ENCODE measurements at places on chromosomes 13 and 19.

DNA sequence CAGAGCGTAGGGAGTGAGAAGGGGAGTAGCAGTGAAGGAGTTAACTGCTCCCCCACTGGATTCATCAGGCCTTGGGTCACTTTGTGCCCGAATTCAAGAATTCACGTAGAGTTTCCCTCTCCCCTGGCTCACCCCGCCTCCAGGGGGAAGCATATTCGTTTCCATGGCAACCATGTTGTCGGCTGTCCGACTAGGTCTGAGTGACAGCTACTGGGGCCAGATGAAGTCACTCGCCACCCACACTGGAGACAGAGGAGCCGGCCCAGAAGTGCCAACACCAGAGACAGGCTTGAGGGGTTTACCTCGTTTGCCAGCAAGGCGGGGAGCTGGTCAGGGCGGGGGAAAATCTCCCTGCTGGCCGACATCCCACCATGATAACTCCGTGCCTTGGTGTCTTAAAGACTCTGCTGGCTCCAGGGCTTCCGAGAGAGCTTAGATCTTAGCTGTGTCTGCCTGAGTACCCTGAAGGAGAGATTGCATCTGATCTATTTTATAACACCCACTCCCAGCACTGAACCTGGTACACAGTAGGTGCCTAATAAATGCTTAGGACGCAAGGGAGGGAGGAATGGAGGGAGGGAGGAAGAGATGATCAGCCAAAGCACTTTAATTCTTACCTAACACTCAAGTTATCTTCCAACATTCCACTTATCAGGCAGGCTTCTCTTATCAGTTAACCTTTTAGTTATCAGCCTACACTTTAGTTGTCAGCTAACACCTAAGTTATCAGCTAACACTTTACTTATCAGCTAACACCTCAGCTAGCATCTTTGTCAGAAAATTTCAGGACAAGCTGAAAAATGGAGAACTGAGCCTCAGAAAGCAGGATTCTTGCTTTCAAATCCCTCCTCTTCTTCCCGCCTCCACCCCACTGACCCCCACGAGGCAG is 57.2 kb upstream of the ZNRF4 start:
- DNase-seq: peak; percentile 33

GRCh38 chr13:84684048-84684662 is 801.9 kb upstream of the SLITRK1 start:
- DNase-seq: no peak

DNA sequence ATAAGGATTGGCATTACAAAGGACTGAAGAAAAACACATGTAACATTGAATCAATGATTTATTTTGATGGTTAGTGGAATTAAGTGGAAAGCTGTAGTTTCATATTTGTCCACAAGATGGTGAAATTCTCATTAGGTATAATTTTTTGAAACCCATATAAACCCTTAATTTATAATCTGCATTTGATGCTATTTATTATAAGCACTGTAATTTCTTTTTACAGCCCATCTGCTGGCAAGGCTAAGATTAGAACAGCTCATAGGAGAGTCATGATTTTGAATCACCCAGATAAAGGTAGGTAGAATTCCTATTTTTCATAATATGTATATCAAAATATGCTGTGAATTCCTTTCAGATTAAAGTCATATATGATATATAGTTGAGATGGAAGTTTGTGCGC is 62.2 kb downstream of the DNAJC15 start:
- DNase-seq: no peak

DNA sequence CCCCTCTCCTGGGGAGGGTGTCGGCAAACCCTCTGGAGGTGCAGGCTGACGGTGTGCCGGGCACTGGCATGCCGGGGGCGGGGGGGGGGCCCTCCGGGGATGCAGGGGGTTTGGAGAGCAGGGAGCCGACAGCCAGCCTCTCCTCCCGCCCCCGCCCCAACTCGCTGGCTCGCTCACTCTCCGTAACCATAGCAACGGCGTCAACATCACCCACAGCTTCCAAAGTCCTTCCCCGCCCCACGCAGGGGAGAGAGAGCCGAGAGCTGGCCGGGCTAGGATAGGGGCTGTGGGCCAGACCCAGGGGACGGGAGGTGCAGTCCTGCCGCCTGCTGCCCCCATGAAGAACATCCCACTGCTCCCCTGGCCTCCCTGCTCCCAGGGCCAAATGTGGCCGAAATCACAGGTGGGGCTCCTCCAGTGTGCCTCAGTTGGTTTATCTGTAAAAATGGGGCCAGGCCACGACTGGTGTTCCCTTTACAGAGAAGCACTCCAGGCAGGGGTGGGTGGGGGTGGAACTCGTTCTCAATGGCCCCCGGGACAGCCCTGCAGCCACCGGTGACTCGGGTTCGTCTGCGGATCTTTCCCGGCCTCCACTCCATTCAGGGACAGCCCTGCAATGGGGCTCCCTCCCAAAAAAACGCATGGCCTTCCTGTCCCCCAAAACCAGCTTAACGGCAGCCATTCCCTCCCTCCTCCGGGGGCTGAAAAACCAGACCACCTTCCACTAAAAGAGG is 3.2 kb downstream of the KLF16 start:
- DNase-seq: no peak

DNA sequence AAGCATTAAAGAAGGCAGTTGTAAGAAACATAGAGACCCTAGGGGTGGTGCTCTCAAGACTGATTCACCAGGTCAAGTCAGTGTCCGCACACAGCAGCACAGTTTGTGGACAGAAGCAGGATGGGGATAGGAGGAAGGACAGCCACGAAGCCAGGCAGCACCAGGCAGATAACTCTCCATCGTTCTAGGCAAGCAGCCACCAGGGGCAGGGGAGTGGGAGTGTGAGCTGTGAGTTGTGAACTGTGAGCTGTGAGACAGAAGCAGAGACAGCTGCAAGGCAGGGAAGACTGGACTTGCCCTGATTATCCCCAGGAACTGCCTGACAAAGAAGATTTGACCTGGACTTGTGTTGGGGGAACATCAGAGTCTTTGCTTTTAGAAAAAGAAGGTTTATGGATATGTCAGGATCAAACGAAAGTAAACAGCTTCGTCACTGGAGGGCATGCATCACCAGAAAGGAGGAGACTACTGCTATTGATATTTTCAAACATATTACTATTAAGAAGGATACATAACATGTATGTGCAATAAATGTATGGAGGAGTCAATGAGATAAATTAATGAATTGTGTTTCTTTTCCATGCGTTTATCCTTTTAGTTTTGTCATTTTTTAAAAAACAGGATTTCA is 286.1 kb downstream of the IRS2 start:
- no peak for DNase-seq

- no peak for DNase-seq
Measured at GRCh38 chr13:46389457-46390451, 2.7 kb upstream of the RUBCNL start.

- no peak for DNase-seq
Measured at GRCh38 chr13:113856716-113857065, 7.2 kb downstream of the GAS6 start.

DNA sequence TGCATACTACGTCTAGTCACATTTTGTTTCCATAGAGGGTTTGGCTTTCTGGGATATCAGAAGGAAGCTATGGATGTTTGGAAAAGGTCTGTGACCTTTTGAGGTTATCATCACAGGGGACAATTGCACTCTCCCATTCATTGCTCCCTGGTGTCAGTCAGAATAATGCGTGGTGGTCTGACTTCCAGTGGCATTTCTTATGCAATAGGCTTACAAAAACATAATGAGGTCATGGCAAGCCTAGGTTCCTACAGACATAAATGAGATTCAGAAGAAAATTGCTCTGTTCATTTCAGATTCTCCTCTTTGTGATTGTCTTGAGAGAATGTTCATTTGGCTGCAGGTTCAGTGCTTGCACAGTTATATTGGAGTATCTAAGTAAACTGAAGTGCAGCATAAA is 54.6 kb downstream of the ARHGAP35 start:
- DNase-seq: no peak

GRCh38 chr19:51123802-51124201 is 904 bp upstream of the SIGLEC9 start:
- DNase-seq: no peak

DNA sequence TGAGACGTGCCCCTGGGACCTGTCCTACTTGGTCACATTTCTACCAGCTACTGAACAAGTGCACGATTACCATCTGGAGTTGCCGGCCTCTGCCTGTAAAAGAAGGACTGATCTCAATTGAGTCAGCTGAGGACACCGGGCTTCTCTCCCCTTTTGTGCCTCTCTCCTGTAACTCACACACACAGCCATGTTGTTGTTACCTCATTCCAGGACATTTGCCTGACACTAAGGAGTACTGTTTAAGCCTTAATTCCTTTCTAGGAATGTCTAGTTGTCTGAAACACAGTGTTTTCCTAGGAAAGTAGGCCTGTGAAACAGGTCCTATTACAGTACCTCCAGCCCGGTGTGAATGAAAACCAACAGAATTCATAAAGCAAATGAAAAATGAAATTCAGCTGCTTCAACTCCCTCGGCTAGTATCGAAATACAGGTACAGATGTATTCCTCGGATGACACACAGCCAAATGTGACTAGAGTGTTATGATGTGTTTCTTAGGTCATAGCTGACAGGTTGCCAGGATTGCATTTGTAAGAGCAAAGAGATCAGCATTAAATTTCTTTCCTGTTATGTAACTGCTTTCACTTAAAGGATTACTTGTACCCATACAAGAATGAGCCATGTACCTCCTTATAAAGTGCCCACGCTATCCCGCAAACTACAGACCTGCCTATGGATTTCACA is 152.0 kb upstream of the IRS2 start:
- DNase-seq: no peak

GRCh38 chr13:90557626-90558025 is 789.9 kb upstream of the MIR17HG start:
- DNase-seq: no peak

- no peak for DNase-seq
Measured at GRCh38 chr19:49850221-49850486, 805 bp upstream of the PTOV1 start.

- DNase-seq: no peak
Measured at GRCh38 chr13:114002009-114002544, 28.2 kb upstream of the C13orf46 start.

DNA sequence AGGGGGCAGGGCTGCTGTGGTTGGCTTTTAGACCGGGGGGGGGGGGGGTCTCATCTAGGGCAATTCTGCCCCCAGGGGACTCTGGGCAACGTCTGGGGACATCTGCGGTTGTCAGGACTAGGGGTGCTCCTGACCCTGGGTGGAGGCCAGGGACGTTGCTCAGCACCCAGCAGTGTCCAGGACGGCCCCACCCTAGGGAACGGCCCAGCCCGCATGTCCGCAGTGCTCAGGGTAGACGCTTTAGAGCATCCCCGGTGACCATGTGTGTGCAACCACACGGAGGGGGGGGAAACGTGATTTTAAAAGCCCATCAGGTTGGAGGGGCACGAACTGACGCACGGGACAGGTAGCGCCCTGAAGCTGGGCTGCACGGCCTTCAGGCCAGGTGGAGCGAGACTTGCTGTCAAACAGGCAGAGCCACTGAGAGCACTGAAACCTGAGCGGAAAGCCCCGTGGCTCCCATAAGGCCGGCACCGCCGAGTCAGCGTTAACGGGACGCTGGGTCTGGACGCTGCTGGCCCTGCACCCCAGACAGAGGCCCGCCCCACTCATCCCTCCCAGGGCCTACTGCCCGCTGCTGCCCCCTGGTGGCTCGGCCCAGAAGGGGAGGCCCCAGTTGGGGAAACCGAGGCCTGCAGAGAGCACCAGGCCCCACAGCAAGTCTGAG is 8.3 kb downstream of the CACTIN start:
- DNase-seq: peak; percentile 99

- no peak for DNase-seq
Measured at GRCh38 chr19:29590278-29590677, 15.8 kb upstream of the POP4 start.

GRCh38 chr13:60078226-60078625 is 85.5 kb downstream of the DIAPH3 start:
- DNase-seq: no peak

- DNase-seq: no peak
Measured at GRCh38 chr13:31274390-31274789, 74.6 kb downstream of the B3GLCT start.

- no peak for DNase-seq
Measured at GRCh38 chr13:53237696-53238095, 209.1 kb downstream of the OLFM4 start.

DNA sequence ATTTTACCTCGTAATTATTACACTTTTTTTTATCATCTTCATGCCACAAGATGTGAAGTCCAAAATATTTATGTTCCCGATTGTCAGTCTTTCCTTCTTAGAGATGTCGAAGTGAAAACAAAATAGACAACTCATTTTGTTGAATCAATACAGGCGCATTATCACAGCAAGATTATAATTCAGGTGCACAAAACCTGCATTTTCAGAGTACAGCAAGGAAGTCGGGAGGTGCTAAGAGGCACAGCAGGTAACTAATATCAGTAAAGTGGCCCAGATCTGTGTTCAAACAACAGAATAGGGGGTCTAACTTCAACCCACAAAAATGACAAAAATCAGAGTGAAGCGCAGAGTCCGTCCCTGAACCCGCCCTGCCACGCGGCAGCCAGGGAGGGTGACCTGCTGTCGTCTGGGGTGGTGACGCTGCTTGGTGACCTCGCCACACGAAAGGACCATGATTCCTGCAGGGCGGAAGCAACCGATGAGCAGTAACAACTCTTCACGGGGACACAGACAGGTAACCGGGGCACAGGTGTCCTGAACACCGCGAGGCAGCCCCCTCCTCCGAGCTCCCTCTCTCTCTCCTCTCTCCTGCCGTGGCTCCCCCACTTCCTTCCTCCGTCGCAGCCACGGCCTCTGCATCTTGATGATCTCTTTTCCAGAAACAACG is 50.9 kb upstream of the SPACA7 start:
- DNase-seq: no peak

DNA sequence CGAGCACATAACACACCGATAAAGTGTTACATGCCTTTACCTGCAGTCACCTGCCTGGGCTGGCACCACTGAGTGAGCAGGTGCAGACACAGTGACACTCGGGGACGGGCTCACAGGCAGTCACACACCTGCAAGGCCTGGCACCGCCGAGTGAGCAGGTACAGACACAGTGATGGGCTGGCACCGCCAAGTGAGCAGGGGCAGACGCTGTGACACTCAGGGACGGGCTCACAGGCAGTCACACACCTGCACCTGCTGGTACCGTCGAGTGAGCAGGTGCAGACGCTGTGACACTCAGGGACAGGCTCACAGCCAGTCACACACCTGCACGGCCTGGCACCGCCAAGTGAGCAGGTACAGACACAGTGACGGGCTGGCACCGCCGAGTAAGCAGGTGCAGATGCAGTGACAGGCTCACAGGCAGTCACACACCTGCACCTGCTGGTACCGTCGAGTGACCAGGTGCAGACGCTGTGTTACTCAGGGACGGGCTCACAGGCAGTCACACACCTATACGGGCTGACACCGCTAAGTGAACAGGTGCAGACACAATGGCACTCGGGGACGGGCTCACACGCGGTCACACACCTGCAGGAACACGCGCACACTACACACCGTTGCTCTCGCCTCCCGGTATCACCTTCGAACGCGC is 470 bp downstream of the ZNF835 start:
- DNase-seq: no peak

GRCh38 chr19:2491130-2491801 is 15.3 kb downstream of the GADD45B start:
- no peak for DNase-seq

GRCh38 chr19:20969498-20969897 is 46.4 kb downstream of the ZNF85 start:
- DNase-seq: no peak
